Activated CD4-positive, alpha-beta T cell treated with anti-CD3 and anti-CD28 coated beads, Interleukin-2, amount 50 U/mL, for 24 hours (primary cell): ENCODE measurements at places on chromosomes 16 and 17.

DNA sequence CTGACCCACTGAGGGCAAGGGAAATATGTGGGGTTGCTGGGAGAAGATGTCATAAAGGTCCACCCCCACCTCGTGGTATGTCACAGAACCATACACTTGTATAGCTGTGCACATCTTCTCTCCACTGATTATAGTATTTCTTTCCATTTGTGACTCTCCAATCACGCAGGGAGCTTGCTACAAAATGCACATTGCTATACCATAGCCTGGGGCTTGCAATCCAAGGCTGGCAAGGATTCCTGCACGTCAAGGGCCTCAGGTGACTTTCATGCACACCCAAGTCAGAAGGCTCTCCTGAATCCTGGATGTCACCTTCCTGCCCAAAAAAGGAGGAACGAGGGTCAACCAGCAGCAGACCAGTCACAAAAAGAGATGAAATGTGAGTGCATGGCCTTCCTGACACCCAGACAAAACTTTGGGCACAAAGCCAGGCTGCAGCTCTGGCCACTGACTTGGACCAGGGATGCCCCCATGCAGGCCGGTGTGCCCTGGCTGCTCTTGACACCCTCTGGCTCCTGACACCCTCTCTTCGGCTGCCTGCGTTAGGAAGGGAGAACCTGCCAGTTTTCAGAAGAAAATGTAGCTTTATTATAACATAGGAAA, 12.1 kb downstream of the TBC1D26 start:
- DNase-seq, result no peak

GRCh38 chr17:29111816-29112499, 68.2 kb downstream of the MYO18A start:
- peak; percentile 78 for DNase-seq

GRCh38 chr17:58475985-58476384, 12.2 kb downstream of the HSF5 start:
- DNase-seq, result no peak

DNA sequence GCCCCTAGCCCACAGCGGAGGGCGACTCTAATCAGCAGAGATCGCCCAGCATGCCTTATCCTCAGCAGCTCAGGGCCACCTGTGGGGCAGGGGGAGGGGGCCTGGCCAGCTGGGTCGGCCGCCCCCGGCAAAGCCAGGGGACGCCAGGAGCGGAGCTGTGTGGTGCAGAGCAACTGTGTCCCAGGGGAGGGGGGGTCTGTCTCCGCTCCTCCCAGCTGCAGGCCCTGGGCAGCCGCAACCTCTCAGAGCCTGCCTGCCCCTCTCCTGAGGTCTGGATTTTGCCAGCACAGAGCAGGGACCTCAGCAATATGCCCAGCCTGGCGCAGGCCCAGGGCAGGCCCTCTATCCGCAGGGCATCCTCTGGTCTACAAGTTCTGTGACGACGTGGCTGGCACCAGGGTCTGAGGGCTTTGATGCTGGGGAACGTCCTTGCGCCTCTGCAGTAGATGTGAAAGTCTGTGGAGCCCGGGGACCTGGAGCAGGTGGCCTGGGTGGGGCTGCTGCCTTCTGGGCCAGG, 36.5 kb upstream of the SLC38A10 start:
- no peak for DNase-seq
